ENCODE measurements at places on chromosomes 6 and 20.

DNA sequence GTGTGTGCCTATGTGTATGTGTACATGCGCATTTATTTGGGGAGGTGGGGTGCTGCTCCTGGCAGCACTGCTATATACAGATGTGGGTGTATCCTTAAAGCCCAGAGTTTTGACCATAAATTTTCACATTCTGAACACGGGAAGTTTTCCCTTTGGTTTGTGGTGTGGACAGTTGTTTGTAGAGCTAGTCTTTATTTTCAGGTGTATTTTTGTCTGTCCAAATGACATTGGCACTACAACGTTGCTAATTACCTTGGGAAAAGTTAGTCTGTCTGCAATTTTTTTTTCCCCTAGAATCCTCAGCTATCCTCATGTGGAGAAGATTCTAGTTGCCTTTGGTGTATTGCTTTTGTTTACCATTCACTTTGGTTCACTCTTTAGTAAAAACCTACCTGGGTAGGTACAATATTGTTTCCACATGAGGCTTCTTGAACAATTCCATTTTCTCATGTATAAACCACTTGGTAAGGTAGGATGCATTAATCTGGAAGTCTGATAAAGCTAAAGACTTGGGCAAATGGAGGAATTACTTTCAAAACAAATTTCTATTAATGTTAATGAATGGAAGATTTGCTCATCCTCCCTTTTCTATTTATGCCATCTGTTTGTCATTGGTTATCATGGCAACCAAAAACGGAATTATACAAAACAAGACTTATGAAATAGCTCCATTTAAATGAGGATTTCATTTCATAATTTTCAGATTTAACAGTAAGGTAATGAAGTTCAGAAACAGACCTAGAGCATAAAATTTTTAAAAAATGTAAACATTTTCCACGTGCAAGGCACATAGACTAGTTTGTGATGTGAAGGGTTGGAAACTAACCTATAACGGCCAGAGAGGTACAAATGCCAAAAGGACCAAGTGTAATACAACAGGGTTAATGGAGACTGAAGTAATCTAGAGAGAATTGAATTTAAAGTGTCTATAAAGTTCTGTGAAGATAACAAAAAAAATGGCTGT lies 3.9 kb downstream of the CCN2 start:
- DNase-seq: no peak

GRCh38 chr6:120373185-120373584 lies 961.1 kb downstream of the TBC1D32 start:
- no peak for DNase-seq

GRCh38 chr6:33290459-33290858 lies 1.1 kb downstream of the PFDN6 start:
- DNase-seq: no peak

- DNase-seq: no peak
These were observed 624.7 kb downstream of the UTRN start for GRCh38 chr6:144909753-144910285.

- no peak for DNase-seq
These were observed 5.3 kb downstream of the SNX5 start for GRCh38 chr20:17963114-17963897.

DNA sequence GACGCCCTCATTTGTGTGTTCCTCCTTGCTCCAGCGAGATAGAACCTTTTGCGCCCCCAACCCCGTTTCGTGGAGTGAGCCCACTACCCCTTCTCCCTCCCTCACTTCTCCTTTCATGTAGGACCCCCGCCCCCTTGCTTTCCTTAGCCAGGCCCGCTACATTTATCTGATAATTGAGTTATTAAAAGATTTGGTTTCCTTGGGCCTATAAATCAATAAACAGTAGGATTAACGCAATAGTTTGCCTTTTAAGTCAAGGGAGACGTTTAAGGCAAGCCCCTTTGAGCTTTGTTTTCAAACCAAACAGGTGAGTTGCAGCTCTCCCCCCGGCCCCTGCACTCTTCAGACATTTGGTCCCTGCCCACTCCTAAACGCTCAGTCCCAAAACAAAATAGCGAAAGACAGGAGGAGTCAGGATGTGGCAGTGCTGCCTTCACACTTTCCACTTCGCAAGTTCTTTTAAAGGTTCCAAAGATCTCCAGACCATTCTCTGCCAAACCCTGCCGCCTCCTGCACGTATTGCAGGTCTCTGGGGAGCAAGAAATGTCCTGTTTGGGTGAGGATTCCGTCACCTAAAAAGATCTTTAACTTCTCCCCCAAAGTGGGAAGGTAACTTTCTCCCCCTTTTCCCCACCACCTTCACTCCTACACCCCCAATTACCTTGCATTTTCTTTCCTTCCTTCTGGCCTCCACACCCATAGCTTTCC lies 27.6 kb downstream of the TFAP2B start:
- no peak for DNase-seq

- peak; percentile 66 for DNase-seq
These were observed 25.0 kb downstream of the TAF8 start for GRCh38 chr6:42075159-42075838.

GRCh38 chr6:166419286-166419685 lies 36.5 kb upstream of the MPC1 start:
- no peak for DNase-seq

DNA sequence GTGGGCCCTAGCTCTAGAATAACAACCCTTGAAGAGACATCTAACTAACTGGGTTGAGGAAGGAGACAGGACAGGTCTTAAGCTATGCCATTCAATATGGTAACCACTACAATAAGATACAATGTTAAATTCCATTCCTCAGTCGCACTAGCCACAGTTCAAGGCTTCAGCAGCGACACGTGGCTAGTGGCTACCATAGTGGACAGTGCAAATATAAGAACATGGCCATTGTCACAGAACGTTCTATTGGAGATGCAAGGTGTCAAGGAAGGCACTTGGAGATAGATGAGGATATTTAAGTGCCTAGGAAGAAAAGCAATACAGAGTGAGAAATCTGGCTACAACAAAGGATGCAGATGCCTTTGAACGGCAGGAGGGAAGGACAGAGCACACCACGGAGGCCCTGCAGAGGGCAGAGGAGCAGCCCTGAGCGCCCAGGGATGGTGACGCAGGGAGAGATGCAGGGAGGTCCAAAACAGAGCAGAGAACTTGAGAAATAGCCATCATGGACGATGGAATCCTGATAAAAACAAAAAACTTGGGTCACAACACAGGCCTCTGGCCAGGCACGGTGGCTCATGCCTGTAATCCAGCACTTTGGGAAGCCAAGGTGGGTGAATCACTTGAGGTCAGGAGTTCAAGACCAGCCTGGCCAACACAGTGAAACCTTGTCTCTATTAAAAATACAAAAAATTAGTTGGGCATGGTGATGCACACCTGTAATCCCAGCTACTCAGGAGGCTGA lies 140.7 kb downstream of the ZMYND8 start:
- DNase-seq: no peak

DNA sequence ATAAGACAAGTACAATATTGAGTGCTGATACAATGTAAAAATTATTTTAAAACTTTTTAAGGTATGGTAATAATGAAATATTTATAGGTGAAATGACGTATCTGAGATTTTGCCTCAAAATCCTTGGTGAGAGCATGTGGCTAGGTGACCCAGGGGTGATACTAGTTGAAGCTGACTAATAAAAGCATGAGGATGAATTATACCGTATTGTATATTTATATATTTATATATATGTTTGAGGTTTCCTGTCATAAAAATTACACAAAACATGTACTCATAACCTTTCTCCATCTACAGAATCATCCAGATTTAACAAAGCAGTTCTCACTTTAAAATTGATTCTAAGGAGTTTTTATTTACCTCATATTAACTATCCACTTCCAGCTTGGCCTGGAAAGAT lies 358.1 kb downstream of the CDKAL1 start:
- DNase-seq: no peak

GRCh38 chr20:1390581-1391403 lies 2.1 kb downstream of the FKBP1A start:
- DNase-seq: peak; percentile 47

DNA sequence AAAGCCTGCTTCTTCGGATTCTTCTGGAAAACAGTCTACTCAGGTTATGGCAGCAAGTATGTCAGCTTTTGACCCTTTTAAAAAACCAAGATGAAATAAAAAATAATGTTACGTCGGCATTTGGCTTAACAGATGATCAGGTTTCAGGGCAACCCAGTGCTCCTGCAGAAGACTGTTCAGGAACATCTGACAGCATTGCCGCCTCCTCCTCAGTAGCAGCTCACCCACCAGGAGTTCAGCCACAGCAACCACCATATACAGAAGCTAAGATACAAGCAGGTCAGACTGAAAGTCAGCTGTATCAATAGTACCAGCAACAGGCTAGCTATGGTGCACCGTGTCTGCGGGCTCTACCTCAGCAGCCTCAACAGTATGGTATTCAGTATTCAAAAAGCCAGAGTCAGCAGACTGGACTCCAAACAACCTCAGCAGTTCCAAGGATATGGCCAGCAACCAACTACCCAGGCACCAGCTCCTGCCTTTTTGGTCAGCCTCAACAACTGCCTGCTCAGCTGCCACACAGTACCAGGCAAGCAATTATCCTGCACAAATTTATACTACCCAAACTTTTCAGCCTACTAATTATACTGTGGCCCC lies 51.9 kb downstream of the BTBD9 start:
- no peak for DNase-seq

GRCh38 chr6:168926306-168926705 lies 327.3 kb downstream of the THBS2 start:
- no peak for DNase-seq

DNA sequence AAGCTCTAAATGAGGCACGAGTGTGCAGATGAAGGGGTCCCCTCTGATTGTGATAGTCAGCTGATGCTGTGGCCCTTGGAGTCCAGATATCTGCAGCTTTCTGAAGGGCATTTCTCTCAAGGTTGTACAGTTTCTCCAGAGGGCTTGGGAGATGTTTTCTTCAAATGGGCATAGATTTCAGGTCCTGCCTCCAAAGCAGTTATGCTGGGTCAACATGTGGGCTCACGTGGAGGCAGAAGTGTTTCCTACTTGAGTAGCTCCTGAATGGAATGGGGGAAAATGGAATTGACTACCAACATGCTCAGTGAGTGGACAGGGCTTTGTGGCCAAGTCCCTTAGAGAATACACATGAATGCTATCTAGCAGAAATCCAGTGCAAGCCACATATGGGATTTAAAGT lies 360.7 kb downstream of the SAMD5 start:
- DNase-seq: no peak

DNA sequence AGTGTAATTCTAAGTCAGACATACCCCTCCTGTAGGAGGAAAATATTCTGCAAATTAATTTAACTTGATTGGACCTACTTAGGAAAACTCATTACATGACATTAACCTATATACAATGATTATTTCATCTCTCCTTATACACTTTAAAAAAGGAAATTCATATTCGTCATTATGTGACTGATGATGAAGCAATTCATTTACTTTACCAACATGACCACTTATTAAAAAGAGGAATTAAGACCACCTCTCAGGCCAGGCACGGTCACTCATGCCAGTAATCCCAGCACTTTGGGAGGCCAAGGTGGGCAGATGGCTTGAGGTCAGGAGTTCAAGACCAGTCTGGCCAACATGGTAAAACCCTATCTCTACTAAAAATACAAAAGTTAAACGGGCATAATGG lies 11.6 kb downstream of the AKIRIN2 start:
- no peak for DNase-seq

GRCh38 chr6:40543146-40543545 lies 44.0 kb downstream of the LRFN2 start:
- no peak for DNase-seq

Measured in RKO (cell line).